Osteoblast (primary cell): ENCODE measurements at places on chromosomes 2 and 18.
A peak's percentile ranks its signal among the peaks of the same experiment; 100 is the strongest.

GRCh38 chr2:43648994-43649701 is 12.1 kb downstream of the PLEKHH2 start:
- DNase-seq = no peak

- no peak for DNase-seq
Observed at GRCh38 chr2:216596236-216596979, 36.8 kb upstream of the IGFBP2 start.

DNA sequence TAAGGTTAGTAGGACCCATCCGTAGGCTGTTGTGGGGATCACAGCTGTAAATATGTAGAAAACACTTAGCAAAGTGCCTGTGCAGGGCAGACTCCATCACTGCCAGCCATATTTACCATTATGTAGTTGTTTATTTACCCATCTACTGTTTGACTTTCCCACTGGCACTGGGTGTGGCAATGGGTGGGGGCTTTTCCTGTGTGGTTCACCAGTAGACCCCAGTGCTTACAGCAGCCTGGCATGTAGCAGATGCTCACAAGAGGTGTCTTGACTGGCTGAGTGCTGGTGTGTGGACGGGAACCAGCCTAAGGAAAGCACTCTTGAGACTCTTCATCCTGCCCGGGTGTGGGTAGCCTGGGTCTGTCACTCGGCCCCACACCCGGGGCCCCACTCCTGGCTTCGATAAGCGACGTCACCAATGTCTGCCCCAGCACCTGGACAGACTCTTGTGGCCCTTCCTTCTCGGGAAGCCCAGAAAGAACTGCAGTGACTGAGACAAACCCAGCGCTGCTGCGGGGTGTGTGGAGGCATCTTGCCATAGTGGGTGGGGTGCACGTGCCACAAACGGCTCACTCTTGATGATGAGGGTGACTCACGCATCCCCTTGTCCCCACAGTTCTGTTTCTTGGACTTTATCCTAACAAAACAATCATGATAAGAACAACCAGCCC is 78.3 kb downstream of the HDAC4 start:
- DNase-seq = peak; percentile 89

DNA sequence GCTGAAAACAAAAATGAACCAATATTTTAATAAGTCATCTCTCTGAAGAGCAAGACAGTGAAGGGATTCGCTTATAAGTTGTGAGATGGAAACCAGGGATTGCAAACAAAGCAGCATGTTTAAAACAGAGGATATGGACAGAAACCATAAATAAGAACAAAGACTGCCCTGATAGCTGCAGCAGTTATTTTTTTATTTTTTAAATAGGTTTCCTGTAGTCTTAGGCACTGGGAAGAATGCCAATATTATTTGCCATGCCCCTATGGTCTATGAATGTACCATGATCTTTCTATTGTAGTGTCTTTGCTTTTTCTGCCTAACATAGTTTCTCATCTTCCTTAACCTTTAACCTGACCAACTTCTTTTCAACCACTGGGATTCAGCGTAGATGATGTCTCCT is 1334.0 kb upstream of the NRXN1 start:
- no peak for DNase-seq

DNA sequence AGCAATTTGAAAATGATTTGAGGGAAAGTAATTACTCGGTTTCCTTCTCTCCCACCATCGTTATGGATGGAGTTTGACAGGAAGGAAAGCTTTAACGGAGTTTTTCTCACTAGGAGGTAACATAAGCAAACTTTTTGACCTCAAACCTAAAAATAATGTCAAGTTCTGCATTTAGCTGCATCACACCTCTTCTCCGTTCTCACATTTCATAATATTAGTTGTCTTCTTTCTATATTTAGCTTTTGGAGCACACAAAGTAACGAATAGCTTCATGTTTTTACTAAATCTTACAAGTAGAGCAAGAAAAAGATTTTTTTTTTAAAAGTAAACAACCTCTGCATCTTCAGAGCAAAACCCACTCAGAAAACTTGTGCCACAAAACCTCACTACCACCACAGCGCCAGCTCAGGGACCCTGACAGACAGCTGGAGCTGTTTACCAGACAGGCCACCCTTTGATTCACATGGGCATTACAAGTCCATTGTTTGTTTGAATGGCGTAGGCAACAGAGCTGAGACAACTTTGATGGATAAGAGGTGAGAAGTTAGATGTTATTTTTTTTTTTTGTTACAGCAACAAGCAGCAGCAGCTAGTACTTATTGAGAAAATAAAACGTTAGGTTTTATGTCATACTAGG is 21.9 kb upstream of the ICOS start:
- DNase-seq = peak; percentile 67

GRCh38 chr2:7356909-7357584 is 439.8 kb downstream of the RNF144A start:
- no peak for DNase-seq

- peak; percentile 58 for DNase-seq
Observed at GRCh38 chr2:10223932-10224720, 78.6 kb upstream of the HPCAL1 start.

DNA sequence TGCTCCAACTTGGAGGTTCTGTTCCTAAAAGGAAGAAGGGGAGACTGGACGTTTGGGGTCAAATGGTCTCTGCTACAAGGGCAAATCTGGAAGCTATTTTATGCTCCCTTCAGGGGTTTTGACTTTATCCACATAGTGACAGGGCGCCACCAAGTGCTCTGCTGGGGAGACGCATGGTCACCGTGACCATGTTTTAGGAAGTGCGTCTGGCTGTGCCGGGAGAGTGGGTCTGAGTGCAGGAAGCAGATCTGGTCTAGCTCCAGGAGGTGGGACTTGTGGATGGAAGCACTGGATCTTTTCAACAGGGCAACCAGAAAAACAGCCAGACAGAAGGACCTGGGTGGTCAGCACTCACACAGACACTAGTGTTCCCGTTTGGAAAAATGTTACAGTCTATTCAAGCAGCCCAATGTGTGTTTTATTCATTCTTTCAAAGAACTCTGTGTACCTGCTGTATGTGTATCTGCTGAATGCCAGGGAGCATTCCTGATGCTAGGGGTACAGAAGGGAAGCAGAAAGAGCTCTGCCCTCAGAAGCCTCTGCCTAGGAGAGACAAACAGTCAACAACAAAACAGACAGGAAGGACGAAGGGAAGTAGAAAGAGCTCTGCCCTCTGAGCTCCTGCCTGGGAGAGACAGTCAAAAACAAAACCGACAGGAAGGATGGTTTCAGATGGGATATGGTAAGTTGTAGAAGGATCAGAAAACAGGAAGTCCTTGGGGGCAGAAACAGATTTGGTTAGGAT is 14.3 kb downstream of the IMPA2 start:
- peak; percentile 93 for DNase-seq

DNA sequence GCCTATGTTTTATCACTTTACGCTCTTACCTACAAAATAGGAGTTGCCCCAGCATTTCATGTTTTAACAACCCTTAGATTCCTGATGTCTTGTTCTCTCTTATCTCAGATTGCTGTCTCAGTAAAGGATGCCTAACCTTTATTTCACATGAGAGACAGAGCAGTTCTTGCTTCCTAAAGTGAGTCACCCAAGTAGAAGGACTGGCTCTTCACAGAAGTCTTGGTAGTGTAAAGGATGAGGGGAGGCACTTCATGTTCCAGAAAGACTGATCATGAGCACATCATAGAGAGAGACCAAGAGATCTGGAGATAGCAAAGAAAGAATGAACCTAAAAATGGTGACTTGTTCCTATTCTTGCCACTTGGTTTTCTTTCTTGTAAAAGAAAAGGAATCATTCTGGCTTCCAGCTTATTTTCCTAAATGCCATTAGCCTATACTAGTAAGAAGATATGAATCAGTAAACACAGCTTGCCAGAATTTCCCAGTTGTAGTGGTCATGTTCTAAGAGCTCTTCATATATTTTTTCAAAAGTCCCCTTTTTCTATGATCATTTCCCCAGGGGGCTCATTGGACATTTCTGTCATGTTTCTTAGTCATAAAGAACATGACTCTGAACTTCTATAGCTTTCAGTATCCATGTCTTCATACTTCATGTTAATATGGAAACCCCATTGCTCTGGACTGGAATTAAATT is 54.9 kb downstream of the MAPRE2 start:
- DNase-seq = no peak
